ENCODE measurements at places on chromosomes 7 and 10.

GRCh38 chr10:23174074-23174976 lies 17.8 kb upstream of the PTF1A start:
- DNase-seq, result no peak

GRCh38 chr7:123070702-123071286 lies 75.3 kb upstream of the TAS2R16 start:
- no peak for DNase-seq

DNA sequence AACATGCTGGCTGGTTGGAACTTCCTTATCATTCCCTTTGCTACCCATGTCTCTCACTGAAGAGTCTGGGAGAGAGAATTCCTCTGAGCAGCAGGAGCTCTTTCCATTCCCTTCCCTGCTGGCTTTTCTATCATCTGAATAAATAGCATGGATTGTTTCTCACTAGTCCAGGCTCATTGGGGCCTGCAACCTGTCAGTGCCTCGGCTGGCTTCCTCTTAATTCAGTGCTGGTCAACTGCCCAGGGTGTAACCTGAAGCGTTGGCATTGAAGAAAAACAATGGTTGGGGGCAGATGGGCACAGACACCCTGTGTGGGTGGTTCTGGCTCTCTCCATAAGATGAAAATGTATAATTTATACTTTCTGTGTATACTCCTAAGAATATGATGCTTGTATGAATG lies 155.6 kb downstream of the ANLN start:
- DNase-seq, result no peak

DNA sequence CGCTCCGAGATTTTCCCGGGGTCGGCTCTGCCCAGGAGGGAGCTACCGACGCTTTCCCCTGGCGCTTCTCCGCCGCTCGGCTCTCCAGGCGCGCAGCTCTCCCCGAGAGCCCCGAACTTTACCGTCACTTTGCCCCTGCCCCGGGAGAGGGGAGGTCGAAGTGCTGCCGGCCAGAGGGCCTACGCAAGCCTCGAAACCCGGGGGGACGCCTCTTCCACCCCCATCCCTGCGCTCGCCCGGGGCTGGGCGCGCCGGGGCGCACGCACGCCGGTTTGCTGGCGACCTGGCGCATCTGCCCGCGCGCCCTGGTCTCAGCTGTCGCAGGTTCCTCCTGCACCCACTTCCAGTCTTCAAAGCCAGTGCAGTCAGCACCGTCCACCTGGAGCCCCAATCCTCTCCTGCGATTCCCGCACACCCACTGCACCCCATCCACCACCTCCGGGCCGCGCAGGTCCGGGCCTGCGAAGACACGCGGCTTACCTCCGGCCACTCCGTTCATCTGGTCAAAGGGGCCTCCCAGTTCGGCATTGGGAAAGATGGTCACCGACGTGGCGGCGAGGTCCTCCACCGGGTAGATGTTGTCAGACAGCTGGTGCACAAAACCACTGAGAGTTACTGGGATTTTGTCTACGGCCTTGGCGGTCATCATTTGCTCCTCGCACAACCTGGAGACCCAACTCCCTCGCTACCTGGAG lies 638 bp downstream of the EGR2 start:
- DNase-seq, result no peak

DNA sequence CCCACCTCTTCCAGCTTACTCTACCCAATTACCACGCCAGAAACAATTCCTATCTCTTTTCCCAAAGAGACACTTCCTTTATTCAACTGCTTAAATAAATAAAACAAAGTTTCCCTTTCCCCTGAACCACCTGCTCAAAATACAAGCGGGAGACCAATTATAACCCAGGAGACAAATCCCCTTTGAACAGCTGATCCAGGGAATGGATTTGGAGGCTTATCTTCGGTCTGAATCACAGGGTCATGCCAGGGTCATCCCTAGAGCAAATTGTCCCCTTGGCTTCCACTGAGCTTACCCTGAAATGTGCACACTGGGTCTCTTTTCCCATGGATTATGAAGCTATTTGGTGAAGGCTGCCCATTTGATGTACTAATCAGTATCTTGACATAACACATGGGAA lies 99.9 kb upstream of the JAZF1 start:
- DNase-seq, result no peak
